ENCODE measurements at places on chromosomes 3 and 15.

DNA sequence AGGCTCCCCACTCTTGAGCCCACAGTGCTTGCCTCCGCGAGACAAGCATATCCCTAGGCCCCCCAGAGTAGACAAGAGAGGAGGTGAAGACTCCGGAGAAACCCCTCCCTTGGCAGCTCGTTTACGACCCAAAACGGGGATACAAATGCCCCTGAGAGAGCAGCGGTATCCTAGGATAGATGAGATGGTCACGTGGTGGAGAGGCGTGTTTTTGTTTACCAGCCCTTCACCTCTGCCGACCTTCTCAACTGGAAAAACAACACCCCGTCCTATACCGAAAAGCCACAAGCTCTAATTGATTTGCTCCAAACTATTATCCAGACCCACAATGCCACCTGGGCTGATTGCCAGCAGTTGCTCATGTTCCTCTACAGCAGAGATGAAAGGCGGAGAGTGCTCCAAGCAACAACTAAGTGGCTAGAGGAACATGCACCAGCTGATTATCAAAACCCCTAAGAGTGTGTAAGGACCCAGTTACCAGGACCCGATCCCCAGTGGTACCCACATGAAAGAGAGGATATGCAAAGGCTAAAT, 99.5 kb upstream of the OSBPL11 start:
- DNase-seq: no peak

DNA sequence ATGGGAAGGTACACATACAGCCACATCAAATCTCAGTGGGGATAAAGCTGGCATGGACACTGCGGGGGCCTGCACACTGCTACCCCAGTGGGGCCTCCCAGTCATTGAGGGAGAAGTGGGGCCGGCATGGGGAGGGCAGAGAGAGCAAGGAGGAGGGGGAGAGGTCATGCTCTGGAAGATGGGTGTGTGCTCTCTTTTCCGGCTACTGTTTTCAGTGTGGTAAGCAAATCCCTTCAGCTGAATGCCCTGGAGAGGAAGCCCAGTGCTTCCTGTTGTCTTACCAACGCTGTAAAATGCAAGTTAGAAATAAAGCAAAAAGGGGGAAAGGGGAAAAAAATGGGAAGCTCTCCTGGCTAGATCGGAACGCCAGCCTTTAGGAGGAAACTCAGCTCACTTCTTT, 30.8 kb downstream of the NRROS start:
- no peak for DNase-seq

- DNase-seq: no peak
Observed at GRCh38 chr3:187049462-187050101, 89.7 kb downstream of the RPL39L start.

DNA sequence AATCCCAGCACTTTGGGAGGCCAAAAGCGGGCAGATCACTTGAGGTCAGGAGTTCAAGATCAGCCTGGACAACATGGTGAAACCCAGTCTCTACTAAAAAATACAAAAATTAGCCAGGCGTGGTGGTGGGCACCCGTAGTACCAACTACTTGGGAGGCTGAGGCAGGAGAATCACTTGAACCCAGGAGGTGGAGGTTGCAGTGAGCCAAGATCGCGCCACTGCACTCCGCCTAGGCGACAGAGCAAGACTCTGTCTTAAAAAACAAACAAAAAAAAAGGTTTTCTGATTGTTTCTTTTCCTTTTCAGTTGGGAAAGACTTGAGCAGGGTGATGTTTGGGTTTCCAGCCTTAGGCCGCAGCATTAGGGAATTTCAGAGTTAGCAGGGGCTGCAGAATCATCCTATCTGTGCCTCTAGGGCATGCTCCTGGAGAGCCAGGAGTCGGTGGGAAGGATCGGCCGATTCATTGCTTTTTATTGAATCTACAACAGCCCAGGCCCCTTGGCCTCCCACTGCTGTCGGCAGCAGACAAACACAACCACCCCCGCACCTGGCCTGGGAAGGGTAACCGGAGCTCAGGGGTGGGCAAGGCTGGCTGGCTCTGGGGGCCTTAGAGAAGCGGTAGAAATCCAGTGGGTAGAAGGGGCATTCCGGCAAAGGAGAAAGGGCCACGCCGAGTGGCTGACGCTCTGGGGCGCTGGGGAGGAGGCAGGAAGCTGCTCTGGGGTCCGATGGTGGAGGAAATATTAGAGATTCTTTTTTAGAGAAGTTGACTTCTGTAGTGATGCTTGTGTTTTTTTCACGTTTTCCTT, 6.3 kb downstream of the CHAC1 start:
- no peak for DNase-seq

DNA sequence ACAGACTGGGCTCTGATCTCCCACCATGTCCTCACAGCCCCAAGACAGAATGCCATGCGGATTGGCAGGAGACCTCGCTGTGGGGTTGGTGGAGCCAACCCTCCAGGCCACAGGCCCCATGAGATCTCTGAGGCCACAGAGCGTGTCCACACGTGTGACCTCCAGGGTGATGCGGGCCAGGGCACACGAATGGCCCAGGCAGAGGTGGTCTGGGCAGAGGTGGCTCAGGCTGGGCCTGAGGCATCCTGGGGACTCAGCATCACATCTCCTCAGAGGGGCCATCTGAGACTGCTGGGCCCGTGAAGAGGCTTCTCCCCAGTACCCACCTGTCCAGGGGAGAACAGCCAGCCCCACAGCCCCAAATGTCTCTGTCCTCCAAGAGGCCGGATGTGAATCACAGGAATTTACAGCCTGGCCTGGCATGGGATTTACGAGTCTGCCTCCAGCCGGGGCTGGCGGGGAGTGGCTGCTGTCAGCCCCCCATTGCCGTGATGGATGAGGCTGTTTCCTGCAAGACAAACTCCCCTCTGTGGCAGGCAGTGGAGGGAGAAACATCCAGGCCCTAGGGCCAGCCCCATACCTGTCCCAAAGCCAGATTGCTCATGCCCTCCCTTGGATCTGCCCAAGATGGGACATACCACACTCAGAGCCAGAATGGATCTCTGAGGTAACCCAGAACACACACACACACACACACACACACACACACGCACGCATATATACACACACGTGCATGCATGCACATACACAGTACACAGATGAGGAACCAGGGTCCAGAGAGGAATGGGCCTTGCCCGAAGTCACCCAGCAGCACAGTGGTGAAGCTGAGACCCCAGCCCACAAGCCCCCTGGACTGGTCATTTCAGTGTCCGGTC, 208.3 kb downstream of the TBC1D2B start:
- DNase-seq: peak; percentile 11

DNA sequence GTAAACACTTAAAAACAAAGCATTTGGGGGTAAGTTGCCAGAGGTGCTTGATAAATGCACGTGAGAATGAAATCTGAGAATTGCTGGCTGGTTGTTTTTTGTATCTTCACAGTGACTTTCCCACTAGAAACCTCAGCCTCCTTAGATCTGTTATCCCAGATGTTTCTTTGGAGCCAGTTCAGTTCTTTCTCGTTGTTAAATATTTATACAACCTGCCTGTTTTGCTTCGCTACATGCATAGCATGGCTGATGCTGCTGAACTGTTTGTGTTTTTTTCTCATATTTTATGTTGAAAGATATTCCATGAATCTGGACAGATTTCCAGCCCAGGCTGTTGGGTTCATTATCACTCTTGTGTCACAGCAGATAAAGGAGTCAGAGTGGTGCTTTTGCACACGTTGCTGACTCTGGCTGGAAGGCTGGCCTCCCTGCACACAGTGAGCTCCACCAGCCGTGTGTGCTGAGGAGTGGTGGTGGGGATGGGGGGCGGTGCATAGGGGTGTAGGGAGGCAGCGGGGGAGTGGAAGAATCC, 80.2 kb downstream of the ARNT2 start:
- no peak for DNase-seq

- DNase-seq: no peak
Observed at GRCh38 chr3:173266441-173266840, 125.4 kb upstream of the SPATA16 start.

DNA sequence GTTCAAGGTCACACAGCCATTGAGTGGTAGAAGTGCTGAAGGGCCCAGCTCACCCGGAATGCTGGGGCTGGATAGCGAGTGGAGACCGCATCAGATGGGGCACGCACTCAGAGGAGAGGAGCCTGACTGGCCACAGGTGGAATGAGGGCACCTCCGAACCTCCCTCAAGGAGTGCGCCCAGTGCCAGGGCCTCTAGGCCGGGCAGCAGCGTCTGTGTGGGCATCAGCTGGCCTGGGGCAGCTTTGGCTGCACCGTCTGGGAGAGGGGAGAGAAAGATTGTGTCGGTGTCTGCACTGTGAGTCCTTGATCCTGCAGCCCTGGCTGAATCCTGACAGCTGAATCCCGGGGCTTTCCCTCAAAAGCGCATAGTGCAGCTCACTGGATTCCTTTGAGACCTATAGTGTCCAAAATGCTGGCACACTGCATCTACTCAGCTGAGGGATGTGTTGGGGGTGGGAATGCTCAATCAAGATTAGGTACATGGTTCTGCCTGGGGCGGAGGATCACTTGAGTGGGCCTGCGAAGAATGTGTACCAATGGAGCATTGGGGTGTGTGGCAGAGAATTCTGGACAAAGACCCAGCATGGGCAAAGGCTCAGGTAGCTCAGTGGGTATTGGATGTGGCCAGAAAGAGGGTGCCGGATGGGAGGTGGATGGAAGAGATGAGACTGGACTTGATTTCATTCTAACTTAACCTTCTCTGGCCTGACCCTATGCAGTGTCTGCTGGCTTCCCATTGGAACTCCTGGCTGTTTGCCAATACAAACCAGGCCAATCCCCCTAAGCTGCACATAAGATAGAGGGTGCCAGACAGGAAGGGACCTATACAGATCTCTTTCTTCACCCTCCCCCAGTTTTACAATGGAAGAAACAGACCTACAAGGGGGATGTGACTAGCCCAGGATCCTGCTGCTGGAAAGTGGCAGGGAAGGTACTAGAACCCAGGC, 950 bp downstream of the ANKDD1A start:
- no peak for DNase-seq

DNA sequence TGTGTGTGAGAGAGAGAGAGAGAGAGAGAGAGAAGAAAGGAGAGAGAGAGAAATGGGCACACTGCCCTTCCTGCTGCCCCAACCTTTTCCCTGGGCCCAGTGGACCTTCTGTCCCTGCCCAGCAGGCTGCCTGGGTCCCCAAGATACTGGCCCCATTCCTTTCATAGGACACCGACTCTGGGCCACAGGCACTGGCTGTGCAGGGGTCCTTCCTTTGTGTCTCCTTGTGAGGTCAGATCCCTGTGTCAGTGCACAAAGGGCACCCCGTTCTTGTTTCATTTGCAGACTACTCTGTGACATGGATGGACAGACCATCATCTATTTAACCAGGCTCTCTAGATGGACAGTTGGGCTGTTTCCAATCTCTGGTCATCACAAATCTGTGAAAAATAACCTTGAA, 21.3 kb upstream of the KLF13 start:
- DNase-seq: no peak

- peak; percentile 15 for DNase-seq
Observed at GRCh38 chr3:126959921-126960603, 22.9 kb upstream of the PLXNA1 start.

GRCh38 chr3:71288269-71288930, 295.1 kb downstream of the FOXP1 start:
- no peak for DNase-seq

- DNase-seq: no peak
Observed at GRCh38 chr3:120853416-120853815, 54.6 kb upstream of the STXBP5L start.

- peak; percentile 57 for DNase-seq
Observed at GRCh38 chr3:148971401-148972163, 19.8 kb upstream of the GYG1 start.

- peak; percentile 40 for DNase-seq
Observed at GRCh38 chr15:60326824-60327654, 70.7 kb downstream of the ANXA2 start.

- DNase-seq: no peak
Observed at GRCh38 chr3:185595526-185595925, 9.4 kb downstream of the SENP2 start.

GRCh38 chr3:19093084-19093483, 55.2 kb upstream of the KCNH8 start:
- DNase-seq: no peak

DNA sequence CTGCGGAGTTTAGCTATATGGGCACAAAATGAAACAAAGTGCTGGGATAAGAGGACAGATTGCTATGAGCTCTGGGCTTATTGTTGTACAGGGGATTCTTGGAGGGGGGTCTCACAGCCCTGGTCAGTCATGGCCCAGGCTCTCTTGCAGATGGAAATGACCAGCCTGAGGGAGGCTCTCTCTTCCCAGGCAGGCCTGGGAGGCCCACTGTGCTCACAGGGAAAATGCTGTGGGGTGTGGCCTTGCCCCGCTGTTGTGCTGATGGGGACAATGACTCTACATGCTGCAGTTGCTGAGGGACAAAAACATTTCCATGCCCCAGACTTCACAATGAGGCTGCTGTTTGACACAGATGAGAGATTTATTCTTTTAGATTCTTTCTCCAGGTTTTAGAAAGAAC, 202.2 kb downstream of the KLF13 start:
- no peak for DNase-seq

DNA sequence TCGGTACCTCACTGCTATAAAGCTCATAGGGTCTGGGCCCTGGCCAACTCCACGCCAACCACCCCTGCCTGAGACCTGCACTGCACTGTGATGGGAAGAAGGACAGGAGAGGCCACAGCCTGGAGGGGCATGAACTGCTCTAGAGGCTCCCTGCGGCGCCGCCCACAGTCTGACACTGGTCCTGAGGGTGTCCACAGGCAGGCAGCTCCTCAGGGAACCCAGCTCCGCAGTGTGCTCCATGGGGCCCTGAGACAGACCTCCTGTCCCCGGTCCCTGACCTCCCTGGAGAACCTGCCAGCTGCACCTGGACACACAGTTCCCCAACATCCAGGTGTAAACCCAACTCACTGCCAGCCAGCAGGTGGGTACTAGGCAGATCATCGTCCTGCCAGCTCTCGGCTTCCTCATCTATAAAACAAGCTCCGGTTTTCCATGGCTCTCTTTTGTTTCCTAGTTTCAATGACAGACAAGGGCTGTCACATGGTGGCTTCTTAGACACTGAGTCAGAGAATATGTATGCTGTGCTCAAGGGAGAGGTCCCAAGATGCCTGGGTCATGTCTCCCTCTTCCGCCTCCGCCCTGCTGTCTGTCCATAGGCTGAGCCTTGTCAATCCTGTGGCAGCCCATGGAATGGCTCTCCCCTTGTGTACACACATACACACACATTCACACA, 5.1 kb upstream of the HAPLN3 start:
- peak; percentile 45 for DNase-seq

DNA sequence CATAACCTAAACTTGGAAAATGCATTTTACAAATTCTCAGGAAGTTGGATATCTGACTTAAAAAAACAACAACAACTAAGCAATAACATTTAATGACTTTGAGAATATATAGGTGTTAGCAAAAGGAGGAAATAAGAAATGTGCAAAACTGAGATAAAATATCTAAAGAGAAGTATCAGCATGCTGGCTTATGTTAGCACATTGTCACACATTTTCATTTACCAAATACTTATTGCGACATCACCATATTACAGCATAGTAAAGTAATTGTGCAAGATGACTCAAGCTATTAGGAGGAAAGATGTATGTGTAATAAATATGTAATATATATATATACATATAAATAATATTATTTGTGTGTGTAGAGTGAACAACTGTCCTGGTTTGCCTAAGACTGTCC, 9.2 kb downstream of the PTX3 start:
- peak; percentile 84 for DNase-seq

GRCh38 chr15:25486051-25486450, 47.2 kb upstream of the UBE3A start:
- DNase-seq: no peak

GRCh38 chr3:143526011-143526545, 322.2 kb downstream of the SLC9A9 start:
- peak; percentile 47 for DNase-seq

Measured in amniotic epithelial cell (primary cell).